Stimulated activated CD4-positive, alpha-beta T cell treated with anti-CD3 and anti-CD28 coated beads, Interleukin-2, amount 100 ng/mL, for 4 hours (primary cell): ENCODE measurements at places on chromosomes 7 and 10.

DNA sequence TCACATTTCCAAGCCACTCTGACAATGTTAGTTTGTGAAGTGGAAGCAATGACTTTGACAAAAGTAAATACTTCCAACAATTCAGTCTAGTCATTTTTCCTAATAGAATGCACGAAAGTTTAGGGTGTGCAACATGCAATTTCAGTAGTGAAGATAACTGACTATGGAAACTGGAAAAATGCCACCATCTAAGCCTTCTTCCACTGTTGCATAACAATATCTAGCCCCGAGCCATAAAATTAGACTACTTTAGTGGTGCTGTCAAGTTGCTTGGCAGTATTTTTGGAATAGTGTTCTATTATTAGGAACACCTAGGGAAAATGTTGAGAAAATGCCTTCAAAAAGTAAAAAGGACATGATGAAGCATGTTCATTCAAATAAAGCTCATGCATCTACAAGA is 17.9 kb downstream of the SEMA3A start:
- no peak for DNase-seq

GRCh38 chr7:88357781-88358525 is 51.3 kb upstream of the STEAP4 start:
- DNase-seq, result no peak

GRCh38 chr10:7473474-7473873 is 62.6 kb upstream of the SFMBT2 start:
- DNase-seq, result no peak

GRCh38 chr7:151814400-151815009 is 62.4 kb downstream of the PRKAG2 start:
- no peak for DNase-seq

- DNase-seq, result no peak
Measured at GRCh38 chr7:65907501-65908198, 34.8 kb downstream of the VKORC1L1 start.

DNA sequence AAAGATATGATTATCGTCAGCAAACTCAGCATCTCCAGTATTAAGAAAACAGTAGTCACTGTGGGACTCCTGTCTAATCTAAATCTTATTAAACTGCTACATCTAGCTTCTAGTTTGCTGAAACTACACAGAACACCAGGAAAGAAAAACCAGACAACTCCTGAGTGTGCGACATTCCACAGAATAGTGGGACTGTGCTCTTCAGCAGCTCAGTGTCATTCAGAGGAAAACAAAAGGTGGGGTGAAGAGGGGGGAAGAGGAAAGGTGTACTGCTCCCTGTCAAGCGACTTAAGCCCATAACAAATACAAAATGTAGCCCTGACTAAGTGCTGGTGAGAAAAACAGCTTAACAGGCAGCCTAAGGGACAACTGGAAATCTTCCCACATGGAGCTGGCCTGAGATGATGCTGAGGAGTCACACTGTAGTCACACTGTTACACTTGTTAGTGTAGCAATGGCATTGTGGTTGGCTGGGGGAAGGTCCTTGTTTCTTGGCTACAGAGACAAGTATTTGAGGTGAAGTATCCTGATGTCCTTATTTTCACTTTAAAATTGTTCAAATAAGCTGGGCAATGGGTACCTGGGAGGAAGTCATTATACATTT is 135.5 kb downstream of the USP6NL start:
- no peak for DNase-seq

DNA sequence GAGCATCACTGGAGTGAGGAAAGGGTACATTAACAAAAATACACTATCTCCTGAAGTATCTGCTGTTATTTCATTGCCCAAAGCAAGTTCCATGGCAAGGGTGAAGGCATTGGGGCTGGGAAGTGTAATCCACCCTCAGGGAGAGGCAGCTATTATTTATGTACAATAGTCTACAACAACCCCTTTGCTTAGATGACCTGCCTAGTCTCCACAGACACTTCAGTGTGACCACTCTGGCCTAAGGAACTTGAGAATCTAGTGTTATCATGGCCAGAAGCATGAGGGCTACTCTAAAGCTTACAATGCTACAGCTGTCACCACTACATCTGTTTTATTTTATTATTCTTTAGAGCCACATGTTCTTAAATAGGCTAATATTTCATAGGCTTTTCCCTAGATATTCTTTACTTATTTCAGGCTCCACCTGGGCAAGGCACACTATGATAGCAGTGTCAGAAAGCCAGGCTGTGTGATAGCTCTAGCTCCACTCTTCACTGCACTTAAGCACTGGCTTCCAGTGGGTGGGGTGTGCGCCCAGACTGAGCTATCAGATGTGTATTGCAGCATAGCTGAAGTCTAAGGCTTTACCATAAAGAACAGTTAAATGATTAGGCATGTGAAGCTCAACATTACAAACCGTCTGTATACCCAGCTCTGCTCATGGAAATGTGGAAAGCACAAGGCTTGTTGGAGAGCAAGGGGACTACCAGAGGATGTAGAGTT is 117.0 kb upstream of the CCDC6 start:
- no peak for DNase-seq

DNA sequence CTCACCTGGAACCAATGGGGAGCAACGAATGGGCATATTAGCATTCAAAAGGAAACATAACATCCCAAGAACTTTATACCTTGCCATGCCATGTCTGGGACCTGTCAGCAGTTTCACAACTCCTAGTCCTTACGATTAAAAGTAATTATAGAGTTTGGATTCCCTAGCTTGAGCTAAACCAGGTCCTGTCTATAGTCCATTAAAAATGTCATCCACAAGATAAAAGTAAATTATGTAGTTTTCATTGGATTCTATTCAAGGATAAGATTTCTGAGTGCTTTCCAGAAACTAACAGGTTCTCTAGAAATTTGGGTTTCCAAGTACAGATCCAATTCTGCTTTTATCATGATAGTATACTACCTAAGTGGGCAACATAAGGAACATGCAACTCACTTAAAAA is 163.6 kb upstream of the PTN start:
- no peak for DNase-seq
